ENCODE measurements at places on chromosomes 4 and X.

DNA sequence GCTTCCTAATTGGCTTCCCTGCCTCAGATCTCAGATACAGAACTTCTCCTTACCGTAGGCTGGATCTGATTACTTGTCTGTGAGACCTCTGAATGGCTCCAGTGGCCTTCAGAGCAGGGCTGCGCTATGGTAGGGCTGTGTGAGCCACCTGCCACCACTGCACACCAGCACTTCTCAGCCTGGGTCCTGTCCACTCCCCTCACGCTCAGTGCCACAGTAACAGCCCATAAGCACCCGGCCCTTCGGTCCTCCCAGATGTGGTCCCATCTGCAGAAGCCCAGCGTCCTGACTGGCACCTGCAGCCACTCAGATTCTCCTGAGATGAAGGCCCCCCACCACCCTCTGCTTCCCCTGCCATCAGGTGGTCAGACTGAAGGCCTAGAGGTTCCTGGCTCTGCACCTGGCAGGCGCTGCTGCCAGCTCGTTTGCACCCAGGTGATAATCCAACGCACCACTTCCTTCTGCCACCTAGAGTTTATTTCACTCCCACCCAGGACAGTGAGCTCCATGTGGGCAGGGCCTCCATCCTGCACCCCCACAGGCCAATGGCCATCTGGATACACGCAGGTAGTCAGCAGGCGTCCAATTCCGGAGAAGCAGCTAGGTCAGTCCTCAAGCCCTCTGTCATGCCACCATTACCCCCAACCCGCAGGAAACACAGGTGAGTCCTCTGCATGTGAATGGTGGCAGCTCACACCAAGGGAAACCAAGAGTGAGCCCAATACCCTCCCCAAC lies 5.4 kb downstream of the WDR1 start:
- no peak for DNase-seq

- no peak for DNase-seq
Observed at GRCh38 chr4:182258441-182259000, 15.3 kb downstream of the TENM3 start.

DNA sequence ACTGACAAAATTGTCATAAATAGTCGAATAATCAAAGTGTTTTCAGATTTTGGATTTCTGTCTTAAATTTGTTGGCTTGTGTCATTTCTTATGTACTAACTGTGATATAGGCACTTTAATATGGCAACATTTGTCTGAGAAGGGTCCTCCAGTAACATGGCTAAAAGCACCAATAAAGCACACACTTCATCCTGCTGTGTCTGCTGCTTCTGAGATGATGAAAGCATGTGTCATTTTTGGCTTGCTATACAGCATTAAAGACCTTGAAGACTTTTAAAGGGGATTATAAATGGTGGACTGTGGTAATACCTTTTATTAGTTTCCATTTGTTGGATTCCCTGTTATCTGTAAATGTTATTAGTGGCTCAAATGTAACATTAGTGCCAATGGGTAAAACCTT lies 551.8 kb upstream of the GRID2 start:
- DNase-seq = no peak

GRCh38 chr4:171588051-171588545 lies 225.1 kb upstream of the GALNTL6 start:
- no peak for DNase-seq

DNA sequence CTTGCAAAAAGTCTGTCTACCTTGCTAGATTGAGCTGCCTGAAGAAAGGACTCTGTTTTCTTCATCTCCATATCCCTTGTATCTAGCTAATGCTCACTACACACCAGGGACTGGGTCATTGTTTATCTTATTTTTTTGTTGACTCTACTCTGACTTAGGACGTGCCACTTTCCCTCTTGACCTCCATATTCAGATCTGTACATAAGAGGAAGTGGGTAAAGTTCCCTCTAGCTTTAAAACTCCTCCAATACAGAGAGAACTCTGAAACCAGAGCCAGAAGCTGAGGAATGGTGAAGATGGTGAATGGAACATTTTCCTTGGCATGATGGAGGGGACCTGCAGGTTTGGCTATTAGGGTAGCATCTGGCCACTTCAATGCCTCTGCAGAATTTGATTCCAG lies 2026.1 kb upstream of the TENM3 start:
- DNase-seq = no peak

DNA sequence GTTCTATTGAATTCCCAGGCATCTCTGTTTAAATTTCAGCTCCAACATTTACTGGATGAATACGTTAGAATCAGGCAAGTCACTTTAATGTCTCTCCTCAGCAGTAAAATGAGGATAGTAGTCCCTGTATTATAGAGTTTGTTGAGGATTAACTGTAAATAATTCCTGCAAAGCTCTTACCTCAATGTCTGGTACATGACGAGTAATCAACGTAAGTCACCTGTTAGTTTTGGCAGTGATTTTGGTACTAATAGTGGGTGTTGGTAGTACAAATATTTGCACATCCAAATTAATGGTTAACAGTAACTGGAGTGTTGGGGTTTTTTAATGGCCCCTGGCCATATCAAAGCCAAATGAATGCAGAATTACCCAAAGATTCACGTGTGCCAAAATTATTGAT lies 189.8 kb upstream of the GALNT7 start:
- DNase-seq = no peak

DNA sequence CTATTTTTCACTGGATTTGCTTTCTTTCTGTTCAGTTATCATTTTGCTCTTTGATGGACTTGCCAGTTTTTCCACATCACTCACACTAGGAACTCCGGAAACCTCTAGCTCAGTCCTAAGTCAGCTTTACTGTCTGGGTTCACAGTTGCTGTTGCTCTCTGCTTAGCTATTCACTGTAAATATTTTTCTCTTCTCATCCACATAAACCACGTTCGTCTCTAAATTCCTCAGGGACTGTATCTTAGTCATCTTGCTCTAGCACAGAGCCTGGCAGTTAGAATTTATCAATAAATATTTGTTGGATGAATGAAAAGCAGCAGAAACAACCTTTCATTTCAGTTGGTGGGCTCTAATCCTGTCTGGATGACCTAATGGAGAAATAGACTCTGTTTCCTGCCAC lies 119.4 kb upstream of the DMD start:
- no peak for DNase-seq

DNA sequence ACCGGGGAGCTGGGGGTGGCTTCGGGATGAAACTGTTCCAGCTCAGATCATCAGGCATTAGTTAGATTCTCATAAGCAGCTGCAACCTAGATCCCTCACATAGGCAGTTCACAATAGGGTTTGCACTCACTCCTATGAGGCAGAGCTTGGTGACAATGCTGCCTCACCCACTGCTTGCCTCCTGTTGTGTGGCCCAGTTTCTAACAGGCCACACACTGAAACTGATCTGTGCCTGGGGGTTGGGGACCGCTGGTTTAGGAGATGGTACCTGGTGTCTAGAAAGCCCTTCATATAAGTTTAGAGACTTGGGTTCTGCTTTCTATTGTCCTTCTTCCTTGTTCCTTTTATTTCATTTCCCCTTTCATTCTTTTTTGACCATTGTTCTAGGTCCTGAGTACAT lies 234.2 kb downstream of the FRAS1 start:
- no peak for DNase-seq

GRCh38 chrX:13598877-13599276 lies 29.5 kb downstream of the EGFL6 start:
- no peak for DNase-seq

DNA sequence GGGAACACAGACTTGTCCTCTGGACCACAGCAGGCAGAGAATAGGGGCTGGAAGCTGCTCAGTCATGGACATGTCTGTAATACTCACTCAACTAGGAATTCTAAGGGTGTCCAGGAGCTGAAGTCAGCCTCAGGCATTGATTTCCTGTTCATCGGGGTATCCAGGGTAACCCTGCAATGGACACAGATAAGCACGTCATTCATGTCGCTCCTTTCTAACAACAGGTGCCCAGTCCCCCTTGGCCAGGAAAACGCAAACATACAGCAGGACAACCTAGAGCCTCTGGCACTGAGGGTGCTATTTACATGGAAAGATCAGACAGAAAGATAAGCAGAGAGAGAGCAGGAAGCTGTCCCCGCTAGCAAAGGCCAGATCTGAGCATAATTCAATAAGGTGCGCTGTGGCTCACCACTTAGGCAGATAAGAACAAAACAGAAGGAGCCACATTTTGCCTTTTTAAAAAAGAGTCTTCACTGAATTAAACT lies 21.3 kb downstream of the QDPR start:
- no peak for DNase-seq

GRCh38 chr4:15332377-15332776 lies 95.5 kb upstream of the C1QTNF7 start:
- DNase-seq = no peak

Data from NCI-H1694 treated with DMSO at 0.1 percent for 48 hours (cell line).